ENCODE measurements at places on chromosomes 6 and 20.

DNA sequence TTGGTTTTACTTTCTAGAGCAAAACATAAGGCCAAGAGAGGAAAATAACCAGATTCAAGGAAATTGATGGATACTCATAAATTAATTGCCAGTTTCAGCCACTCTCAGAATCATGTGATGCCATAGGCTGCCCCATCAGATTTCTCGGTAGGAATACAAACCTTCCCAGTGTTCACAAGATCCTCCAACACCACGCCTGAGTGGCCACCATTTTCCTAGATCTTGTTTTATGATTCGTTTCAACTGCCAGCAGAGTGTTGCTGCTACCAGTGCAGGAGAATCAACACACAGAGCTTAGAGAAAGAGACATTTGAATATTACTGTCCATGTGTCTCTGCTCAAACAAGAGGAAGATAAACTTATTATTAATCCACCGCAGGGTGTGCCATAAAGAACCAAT is 434.2 kb upstream of the CDH4 start:
- no peak for DNase-seq

GRCh38 chr20:36493801-36494114 is 47.6 kb upstream of the MYL9 start:
- no peak for DNase-seq

DNA sequence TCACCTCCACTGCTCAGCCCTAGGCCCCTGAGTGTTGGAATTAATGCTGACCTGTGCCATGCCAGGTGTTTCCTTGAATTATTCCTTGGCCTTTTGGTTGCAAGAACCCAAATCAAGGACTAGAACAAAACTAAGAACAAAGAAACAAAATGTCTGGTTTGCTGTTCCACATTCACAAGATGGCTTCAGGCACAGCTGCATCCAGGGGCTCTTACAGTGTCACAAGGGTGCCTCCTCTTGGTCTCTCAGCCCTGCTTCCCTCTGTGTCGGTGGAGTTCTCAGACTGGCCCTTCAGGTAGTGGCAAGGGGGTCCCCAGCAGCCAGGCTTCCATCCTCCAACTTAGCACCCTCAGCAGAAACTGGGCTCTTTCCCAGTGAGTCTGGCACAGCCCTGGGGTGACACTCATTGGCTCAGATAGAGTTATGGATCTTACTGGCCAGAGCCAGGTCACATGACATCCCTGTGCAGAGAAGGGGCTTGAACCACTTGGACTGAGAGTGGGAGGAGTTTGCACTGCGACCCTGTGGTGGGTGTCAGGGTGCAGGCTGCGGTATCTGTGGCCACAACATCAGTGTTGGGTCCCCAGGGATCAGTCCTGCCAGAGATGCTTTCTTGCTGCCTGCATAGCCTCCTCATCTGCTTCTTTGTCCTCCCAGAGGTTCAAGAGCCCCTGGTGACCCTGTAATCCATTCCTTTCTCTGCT is 427.7 kb upstream of the SULF2 start:
- DNase-seq: no peak

DNA sequence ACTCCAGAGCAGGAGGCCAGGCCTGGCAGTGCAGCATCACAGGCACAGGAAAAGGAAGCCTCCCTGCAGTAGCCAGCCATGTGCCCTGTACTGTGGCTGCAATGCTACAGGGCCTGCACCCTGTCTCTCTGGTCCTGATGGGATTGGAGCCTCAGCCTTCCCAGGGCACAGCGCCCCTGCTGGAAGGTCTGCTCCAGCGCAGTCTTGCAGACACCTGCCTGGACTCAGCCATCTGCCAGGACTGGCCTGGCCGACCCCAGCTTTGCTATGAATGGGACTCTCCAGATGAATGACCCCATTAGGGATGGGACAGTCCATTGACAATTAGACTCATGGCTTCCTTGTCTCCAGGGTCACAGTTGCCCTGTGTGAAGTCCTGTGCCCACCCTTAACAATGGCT is 251.6 kb downstream of the ERMARD start:
- DNase-seq: no peak

GRCh38 chr20:47496118-47496517 is 5.6 kb upstream of the NCOA3 start:
- no peak for DNase-seq

DNA sequence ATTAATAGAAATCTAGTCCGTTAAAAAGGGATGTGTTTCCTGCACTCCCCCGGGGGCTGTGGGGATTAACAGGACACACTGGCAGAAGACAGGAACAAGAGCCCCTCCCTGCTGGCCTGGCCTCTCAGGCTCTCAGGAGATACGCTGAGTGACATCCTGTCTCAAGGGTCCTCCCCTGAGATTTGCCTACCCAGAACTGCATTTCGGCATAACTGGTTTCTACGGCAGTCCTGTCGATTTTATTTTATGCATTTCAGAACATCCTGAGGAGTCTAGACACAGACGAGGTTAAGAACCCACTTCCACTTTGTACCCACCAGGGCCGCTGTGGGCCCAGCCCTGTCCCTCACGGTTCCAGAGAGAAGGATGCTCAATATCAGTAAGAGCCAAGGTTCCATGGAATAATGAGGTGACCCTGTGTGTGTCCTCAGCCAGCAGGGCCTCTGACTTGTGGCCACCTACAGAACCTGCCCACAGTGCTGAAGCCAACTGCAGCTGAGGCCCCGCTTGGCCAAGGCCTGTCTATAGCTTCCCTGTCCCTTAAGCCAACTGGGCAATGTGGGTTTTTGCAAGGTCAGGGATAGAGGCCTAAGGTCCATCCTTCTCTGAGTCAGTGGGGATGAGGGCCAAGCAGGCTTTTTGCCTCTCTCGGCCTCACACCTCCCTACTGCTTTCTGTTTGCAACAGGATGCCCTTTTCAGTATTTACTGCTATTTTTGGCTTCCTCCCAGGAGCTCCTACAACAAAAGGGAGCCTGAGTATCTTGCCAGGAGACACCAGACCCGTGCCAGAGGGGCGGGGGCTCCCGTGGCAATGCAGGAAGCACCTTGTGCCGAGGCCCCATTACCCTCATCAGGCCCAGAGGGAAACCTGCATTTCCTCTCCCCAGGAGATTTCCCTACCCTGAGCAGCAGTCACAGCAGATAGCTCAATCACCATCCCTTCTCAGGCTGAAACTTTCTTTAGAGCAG is 14.7 kb downstream of the UQCC2 start:
- DNase-seq: peak; percentile 75

DNA sequence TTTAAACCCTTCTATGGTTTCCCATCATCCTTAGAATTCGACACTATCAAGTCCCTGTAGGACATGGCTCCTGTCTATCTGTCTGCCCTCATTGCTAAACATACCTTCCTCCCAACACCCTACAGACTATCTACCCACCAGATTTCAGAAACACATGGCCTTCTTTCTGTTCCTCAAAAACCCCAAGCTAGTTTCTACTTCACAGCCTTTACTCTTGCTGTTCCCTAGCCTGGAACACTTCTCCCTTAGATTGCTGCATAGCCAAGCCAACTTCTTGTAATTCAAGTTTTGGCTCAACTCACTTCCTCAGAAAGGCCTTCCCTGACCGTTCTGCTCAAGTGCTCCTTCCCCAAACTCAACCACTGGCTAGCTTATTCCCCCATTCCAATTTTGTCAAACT is 156.2 kb downstream of the BTBD9 start:
- no peak for DNase-seq
